CD8-positive, alpha-beta T cell (primary cell): ENCODE measurements at places on chromosomes 12 and 14. TPM values are rescaled to one million over a fixed set of nuclear protein-coding genes. Genes with fewer than 3 reads are reported as not detected.

DNA sequence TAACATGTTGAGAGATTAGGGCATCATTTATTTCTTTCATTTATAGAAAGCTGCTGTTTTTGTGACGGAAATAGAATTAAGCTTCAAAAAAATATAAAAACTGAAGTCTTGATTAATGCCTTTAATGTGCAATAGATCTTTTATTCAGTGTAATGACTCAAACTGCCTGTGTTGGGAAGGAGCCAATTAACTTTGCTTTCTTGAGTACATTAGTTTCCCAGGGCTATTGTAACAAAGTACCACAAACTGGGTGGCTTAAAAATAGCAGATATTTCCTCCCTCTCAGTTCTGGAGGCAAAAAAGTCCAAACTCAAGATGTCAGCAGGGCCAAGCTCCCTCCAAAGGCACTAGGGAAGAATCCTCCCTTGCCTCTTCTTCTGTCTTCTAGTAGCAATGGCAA lies 36.6 kb downstream of the EID3 start:
- no peak for DNase-seq

DNA sequence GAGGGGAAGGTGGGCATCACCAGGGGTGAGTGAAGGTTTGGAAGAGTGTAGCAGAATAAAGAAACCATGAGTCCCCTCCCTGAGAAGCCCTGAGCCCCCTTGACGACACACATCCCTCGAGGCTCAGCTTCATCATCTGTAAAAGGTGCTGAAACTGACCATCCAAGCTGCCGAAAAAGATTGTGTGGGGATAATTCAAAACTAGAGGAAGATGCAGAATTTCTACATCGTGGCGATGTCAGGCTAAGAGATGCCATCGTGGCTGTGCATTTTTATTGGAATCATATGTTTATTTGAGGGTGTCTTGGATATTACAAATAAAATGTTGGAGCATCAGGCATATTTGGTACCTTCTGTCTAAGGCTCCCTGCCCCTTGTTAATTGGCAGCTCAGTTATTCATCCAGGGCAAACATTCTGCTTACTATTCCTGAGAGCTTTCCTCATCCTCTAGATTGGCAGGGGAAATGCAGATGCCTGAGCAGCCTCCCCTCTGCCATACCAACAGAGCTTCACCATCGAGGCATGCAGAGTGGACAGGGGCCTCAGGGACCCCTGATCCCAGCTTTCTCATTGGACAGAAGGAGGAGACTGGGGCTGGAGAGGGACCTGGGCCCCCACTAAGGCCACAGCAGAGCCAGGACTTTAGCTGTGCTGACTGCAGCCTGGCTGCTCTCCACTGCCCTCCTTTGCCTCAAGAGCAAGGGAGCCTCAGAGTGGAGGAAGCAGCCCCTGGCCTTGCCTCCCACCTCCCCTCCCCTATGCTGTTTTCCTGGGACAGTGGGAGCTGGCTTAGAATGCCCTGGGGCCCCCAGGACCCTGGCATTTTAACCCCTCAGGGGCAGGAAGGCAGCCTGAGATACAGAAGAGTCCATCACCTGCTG lies 7.0 kb downstream of the SERPINA1 start:
- no peak for DNase-seq

The SDR9C7 gene
- not detected for total RNA-seq

The PPFIA2 gene
- not detected for total RNA-seq

The TEAD4 gene
- not detected for total RNA-seq

The DTX1 gene
- 4.7 TPM for total RNA-seq

DNA sequence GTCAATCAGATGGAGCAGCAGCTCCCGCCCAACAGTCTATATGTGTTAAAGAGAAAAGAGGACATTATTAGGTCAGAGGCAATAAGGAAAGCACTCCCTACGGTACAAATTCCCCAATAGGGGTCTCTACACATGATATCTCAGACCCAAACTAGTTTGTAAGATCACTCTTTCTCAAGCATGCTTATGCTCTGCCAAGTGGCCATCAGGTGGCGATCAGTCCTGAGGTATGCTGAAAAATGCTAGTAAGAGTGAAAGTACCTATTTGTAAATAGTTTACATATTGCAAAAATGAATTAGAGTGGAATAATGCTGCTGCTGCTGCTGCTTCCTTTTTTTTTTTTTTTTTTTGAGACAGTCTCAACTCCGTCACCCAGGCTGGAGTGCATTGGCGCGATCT lies 61.0 kb downstream of the CPM start:
- DNase-seq: no peak

DNA sequence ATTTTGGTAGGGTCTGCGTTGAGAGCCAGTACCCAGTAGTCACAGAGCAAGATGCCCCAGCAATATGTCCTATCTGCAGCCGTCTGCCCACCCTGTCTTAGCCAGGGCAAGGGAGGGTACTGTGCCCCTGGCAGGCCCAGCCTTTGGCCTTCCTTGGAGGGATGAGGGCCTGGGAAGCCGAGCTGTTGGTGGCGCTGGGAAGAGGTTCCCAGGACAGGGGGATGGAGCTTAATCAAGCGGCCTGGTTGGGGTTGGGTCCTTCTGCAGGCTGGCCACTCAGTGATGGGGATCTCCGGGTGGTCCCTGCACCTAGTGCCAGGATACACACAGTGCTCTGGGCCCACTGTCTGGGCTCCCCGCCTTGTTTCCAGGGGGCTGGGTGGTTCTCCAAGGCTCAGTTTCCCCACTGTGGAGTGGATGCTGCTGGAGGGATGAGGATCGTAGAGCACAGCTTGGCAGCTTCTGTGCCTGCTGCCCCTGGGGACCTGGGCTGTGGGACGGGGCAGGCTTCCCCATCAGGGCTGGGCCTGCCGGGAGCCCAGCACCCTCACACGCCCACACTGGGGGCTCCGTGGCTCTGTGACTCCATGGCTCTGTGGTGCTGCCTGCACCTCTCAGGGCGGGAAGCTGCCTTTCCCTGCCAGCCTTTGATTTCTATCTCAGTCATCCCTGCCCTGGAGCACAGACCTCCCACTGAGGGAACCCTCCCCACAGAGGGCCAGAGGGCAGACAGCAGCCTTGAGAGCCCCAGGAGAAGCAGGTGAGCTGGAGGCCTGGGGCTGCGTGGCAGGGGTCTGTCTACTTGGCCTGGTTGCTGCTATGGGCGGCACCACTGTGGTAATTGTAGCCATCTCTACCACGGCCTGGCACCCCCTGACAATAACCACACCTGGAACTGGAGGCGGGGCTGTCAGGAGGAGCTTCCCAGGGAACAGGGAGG lies 357.0 kb downstream of the TMEM121 start:
- DNase-seq: no peak

The RAD51AP1 gene
- 1.6 TPM for total RNA-seq

- no peak for DNase-seq
Measured at GRCh38 chr12:55675666-55676065, 32.0 kb downstream of the ITGA7 start.

The LRP1-AS gene
- not detected for total RNA-seq

DNA sequence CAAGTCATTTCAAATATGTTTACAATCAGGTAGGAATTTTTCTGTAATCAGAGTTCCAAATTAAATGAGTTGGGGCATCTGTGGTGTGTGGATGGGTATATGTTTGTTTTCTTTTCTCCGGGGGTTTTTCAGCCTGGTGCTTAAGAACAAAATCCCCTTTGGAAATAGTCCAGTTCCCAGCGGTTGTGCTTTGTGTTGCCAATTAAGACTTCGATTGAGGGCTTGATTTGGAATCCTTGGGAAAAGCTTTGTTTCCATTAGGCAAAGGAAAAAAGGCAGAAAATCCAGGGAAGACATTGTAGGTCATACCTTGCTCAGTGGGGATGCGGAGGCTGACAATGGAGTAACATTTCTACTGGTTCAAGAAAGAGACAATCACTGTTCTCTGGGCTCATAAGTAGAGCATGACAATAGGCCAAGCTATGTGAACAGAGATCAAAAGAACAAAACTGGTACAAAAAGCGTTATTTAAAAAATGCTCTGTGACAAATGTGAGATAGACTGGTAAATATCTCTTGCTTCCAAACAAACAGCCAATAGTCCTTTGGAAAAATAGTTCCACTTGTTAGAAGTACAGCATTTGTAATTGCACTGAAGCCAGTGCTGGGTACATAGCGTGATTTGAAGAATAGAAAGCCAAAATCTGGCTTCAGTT lies 79.7 kb downstream of the EML1 start:
- DNase-seq: no peak

The SLC2A3 gene
- 1,170 TPM for total RNA-seq

The SERPINA12 gene
- not detected for total RNA-seq

GRCh38 chr12:70251226-70251625 lies 8.0 kb downstream of the CNOT2 start:
- no peak for DNase-seq

GRCh38 chr12:66751432-66752113 lies 72.7 kb upstream of the GRIP1 start:
- DNase-seq: no peak

- DNase-seq: peak; percentile 11
Measured at GRCh38 chr12:41932470-41932991, 212.1 kb downstream of the GXYLT1 start.

- DNase-seq: no peak
Measured at GRCh38 chr12:52969828-52970569, 21.1 kb downstream of the KRT18 start.

- no peak for DNase-seq
Measured at GRCh38 chr12:132804426-132804861, 24.2 kb downstream of the GOLGA3 start.

GRCh38 chr12:52363111-52363679 lies 4.1 kb downstream of the KRT85 start:
- no peak for DNase-seq

DNA sequence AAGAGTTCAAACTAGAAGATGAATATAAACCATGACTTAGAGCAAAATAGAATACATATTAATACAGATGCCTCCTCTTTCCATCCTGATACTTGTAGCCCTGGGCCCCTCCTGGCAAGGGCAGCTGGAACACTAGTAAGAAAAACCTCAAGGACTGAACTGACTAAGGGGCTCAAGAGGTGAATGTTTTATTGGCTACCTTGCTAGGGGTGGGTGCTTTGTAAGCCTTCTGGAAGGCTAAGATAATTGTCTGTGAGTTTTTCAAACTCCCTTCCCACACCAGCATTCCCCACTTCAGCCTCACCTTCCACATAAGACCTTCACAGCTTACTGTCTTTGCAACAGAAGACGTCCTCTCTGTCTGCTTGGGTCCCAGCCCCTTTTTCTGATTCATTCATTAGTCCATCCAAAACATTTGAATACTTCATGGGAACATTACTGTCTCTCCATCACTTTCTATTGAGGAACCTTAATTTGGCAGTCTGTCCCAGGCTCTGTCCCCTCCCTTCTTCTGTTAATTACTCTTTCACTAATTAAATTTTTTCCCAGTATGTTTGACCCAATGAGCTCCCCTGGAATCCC lies 1.1 kb upstream of the MARCHF9 start:
- no peak for DNase-seq

- DNase-seq: no peak
Measured at GRCh38 chr14:68386950-68387779, 405.7 kb downstream of the ZFP36L1 start.

DNA sequence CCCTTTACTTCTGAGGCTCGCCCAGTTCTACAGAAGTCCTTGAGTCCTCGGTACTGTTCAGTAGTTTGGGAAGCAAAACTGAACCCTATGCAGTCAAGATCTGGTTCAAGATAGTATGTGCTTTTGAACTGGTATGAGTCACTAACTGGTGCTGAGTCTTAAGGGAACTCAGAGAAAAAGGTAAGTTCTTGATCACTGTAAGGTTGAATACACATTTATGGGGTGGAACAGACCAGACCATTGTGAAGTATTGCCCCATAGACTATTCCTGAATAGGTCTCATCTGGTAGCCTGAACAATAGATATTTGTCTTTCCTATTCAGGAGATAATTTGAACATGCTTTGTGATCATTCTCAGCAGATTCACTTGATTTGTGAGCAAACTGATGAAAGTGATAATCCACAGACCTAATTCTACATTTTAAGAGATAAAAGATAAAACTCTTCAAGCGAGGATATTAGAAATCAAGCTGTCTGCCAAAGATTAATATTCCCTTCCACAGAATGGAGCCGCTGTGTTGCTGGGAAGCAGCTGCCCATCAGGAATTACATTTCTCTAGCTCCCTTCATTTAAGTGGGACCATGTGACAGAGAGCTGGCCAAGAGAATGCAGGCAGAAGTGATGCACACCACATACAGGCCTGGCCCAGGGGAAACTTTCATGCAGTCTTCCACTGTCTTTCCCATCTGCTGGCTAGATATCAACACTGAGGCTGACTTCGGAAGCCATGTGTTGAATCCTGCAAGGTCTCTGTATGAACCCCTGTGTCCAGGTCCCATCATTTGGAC lies 369.8 kb upstream of the GARIN6 start:
- DNase-seq: no peak

DNA sequence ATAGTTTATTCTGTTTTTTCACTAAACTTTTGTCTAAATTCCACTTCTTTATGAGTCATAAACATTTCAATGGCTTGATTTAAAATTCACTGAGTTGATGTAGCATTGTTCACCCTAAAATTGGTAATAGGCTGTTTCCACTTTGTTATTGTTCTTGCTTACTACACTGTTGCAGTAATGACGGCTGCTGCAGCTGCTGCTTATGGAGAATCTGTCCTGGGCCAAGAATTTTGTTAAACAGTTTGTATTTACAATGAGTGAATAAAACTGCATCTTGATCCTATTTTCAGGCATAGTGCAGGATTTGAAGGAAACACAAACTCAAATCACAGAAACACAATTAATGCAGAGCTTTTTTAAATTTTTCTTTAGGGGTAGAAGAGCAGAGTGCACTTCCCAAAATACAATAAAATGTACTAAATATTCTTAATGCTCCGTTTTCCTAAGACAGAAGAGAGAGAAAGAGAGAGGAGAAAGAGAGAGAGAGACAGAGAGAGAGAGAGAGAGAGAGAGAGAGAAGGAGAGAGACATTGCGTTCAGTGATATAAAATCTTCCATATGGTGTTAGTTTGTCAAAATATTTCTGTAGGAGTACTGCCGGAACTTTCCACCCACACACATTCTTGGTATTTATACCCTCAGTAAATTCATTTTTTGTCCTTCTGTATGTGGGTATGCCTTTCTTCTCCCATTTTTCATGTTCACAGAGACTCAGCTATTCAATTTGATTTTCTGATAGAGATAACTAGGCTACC lies 266.4 kb downstream of the LRFN5 start:
- no peak for DNase-seq

- no peak for DNase-seq
Measured at GRCh38 chr12:238116-238515, 24.2 kb upstream of the SLC6A12 start.

- peak; percentile 1 for DNase-seq
Measured at GRCh38 chr14:104316723-104317491, 178.5 kb downstream of the KIF26A start.

The LHX5 gene
- not detected for total RNA-seq
